Inflammatory macrophage treated with lipopolysaccharide for 1 hour (primary cell): ENCODE measurements at places on chromosomes 3 and 15.

GRCh38 chr3:43902415-43902814, 211.7 kb downstream of the ABHD5 start:
- no peak for DNase-seq

GRCh38 chr3:139339219-139339906, 4.5 kb upstream of the MRPS22 start:
- DNase-seq = peak; percentile 9

DNA sequence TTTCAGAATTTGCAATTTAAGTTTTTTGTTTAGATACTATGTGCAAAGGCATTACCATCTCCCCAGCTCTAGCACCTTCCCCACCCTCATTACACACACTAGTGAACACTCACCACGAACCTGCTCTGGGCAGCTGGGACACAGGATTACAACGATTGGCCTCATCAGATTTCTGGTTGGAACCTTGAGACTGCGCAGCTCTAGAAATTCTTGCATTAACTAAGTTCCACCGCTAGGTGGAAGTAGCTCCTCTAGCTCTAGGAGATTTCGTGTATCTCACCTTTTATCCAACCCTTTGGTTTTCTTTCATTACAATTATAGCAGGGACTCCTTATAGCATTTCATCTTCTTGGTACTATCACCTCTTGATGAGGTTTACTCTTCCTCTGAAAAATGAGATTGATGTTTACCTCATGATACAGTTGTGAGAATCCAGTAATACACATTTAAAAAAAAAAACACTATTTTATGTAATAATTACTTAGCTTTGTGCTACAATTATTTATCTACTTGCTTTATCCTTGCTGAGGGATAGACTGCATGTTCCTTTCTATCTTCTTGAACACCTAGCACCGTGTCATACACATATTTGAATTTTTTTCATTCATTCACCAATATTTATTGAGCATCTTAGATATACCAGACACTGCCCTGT, 28.7 kb upstream of the PLOD2 start:
- peak; percentile 12 for DNase-seq

DNA sequence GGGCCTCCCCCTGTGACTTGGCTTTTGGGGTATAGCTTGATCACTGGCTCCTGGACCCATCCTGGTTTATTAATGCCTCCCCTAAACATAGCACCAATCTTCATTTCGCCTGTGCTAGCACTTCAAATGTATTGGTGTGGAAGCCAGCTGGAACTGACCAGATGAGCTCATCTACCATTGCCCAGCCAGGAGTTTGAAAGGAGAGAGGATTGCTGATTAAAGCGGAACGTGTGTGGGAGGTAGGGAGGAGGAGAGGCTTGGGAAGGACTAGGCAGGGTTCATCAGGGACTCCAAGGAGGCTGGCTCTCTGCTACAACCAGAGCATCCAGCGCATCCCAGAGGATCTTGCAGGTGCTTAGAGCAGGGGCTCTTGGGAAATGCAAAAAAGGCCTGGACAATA, 34.4 kb upstream of the TLE3 start:
- no peak for DNase-seq

- no peak for DNase-seq
Measured at GRCh38 chr15:101023501-101024072, 104.4 kb downstream of the LRRK1 start.

- DNase-seq = no peak
Measured at GRCh38 chr3:29420106-29420505, 139.2 kb downstream of the RBMS3 start.

DNA sequence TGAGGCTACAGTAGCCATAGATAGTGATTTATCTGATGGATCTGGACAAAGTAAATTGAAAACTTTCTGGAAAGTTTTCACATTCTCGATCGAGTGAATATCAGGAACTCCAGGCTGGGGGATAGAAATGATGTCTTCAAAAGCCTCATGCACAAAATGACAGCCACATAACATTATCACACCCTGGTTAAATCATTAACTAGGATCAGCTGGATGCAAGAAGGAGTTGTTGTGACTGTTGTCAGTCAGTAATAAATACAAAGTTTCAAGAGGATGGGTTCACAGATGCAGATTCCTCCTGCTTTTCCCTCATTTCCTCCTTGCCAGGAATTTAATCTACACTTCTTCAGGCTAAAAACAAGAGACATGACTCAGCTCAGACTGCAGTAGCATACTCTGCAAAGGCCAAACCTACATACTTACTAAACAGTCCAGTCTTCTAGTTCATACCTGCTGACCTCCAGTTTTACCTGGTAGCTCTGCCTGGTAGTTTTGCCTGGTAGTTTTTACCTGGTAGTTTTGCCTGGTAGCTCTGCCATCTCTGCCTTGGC, 40.9 kb downstream of the C2CD4A start:
- DNase-seq = no peak

GRCh38 chr3:66227051-66227450, 6.2 kb downstream of the SLC25A26 start:
- no peak for DNase-seq

DNA sequence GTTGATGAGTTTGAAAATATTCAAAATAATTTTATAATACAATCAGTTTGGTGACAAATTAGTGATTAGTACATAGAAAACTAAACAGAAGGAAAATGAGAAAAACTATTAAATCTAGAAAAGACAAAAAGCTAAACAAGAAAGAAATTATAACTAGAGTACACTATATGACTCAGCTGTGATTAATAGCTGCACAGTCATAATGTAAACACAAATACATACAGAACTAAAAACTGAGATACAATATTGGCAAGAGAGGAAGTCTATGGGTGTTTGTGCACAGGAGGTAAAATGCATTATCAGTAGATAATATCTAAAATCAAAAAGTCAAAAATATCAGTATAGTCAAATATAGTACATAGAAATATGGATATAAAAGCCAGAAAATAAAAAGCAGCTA, 80.7 kb upstream of the PCSK6 start:
- no peak for DNase-seq
